ENCODE measurements at places on chromosomes 11 and 22.

GRCh38 chr11:118918686-118919280 lies 6.9 kb downstream of the BCL9L start:
- DNase-seq: no peak

DNA sequence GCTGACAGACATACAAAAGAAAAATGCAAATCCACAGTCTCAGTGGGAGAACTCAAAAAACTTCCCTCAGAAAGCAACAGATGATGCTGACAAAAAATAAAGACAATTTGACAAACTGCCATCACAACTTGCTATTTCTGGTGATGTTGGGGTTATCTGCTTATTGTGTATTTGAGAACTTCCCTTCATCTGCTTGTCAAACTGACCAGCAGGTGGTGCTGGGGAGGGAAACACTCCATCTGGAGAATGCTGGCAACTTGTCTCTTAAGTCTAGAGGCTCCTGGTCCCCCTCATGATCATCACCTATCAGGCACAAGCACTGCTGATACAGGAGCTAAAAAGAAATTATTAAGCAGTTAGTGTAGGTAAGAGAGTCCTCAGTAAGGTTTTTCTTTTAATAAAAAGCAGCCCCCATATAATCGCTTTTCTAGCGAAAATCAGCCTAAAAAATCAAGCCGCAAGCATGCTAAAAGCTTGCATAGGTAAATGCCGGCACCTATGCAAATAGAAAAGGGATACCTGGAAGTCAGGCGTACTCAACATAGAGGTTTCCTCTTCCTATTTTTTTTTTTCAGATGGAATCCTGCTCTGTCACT lies 9.8 kb upstream of the FAM111B start:
- DNase-seq: no peak

DNA sequence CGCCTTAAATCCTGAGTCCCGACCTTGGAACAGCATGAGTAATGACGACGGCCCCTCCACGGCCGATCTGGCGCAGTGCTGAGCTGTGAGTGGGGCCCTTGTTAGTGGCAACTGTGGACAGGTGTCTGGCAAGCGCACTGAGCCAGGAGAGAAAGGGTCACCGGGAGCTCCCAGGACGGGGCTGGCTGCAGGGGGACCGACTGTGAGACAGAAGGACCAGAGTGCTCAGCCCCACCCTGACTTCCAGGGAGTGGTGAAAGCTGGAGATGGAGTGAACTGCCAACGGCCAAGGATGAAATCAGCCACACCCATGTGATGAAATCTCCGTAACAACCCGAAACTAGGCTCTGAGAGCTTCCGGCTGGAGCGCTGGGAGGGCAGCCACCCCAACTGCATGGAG lies 228.6 kb downstream of the BRD1 start:
- DNase-seq: no peak

DNA sequence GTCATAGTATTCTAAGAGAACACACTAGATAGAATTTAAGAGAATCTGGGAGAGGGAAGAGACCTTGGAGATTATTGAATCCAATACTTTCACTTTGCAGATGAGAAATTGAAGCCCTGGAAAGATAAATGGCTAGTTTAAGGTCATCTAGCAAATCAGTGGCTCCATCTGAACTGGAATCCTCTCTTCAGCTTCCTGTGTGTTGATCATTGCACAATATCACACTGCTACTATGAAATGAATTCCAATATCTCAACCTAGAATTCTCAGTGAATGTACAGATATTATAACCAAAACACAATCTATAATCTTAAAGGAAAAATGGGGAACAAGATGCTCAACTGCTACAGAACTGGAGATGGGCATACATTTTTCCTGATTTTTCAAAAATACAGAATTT lies 44.1 kb downstream of the DCUN1D5 start:
- DNase-seq: no peak

GRCh38 chr11:28657378-28658030 lies 549.3 kb downstream of the METTL15 start:
- no peak for DNase-seq

Measured in NCI-H1436 treated with DMSO at 0.1 percent for 48 hours (cell line).